Breast epithelium (tissue), 4 donors: ENCODE measurements at places on chromosomes 7 and 10. TPM values are rescaled to one million over a fixed set of nuclear protein-coding genes. Genes with fewer than 3 reads are reported as not detected.

HOXA3 gene
- 4.6 TPM for total RNA-seq

ZNF365 gene
- 0.16 TPM for total RNA-seq

CRYGN gene
- not detected for total RNA-seq

FOXP2 gene
- 21.3 TPM for total RNA-seq

HOXA10 gene
- total RNA-seq: 21.1 TPM

GLUD1 gene
- 174 TPM for total RNA-seq

DNA sequence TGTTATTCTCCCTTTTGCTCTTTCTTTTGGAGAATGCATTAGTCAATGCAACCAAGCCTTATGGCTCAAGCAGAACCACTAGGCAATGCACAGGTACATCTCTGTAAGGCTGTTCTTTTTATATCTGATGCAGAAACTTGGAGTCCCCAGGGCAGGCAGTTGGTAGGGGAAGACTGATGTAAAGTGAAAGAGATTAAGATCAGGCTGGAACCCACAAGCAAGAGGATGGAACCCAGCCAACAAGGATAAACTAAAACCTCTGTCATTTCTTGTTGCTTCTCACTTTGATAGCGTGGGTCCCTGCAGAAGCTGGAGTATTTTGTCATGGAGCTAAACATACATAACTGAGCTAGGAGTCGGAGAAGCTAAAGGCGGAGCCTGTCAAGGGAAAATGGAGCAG, 142.9 kb downstream of the GPAM start:
- no peak overlapping the region for H3K4me3 ChIP-seq
- no peak for DNase-seq
- H3K36me3 ChIP-seq: no peaks in the 10 kb centered on the region
- H3K27me3 ChIP-seq: no peaks in the 10 kb centered on the region
- H3K4me1 ChIP-seq: no peaks in the 10 kb centered on the region
- H3K27ac ChIP-seq: no peak overlapping the region

GRCh38 chr7:91137153-91137787, 127.0 kb upstream of the FZD1 start:
- DNase-seq: no peak
- no peaks in the 10 kb centered on the region for H3K27me3 ChIP-seq
- no peaks in the 10 kb centered on the region for H3K36me3 ChIP-seq
- no peaks in the 10 kb centered on the region for H3K4me1 ChIP-seq

- H3K4me3 ChIP-seq: no peak overlapping the region
- H3K27me3 ChIP-seq: no peaks in the 10 kb centered on the region
- H3K4me1 ChIP-seq: no peaks in the 10 kb centered on the region
- DNase-seq: no peak
- H3K27ac ChIP-seq: no peak overlapping the region
These were observed 85.8 kb downstream of the SNX13 start for GRCh38 chr7:17854261-17855047.

DNA sequence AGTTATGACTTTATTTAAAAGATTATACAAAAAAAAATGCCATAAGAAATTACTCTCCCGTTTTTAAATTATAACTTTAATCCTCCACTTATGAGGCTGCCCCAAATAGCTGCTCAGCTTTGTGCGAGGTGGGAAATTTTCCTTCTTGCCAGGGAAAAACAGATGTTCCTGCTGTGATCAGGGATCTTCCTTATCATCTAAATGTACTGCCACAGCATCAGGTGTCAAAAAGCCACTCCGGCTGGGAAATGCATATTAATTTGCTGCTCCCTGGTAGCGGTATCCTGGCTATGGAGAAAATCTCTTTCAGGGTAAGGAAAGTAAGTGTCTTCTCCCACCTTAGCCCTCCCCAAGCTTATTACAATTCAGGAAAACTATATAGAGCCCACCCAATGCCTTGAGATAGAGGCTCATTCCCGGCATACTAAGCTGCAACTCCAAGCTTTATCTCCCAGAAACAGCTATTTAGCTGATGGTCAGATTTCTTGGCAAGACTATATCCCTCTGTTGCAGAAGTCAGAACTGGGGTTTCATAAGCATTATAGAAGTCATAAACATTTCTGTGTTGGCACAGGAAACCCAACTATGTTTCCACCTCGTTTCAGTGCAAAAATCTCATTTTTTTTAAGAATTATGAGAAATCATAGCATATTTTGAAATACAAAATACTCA, 360.4 kb downstream of the PARD3 start:
- H3K27me3 ChIP-seq: no peaks in the 10 kb centered on the region
- H3K4me3 ChIP-seq: no peak overlapping the region
- no peaks in the 10 kb centered on the region for H3K36me3 ChIP-seq

GRCh38 chr7:91549878-91550277, 285.6 kb downstream of the FZD1 start:
- DNase-seq: no peak
- H3K4me1 ChIP-seq: no peaks in the 10 kb centered on the region
- H3K36me3 ChIP-seq: no peaks in the 10 kb centered on the region
- H3K27ac ChIP-seq: no peak overlapping the region
- H3K4me3 ChIP-seq: no peak overlapping the region
- H3K27me3 ChIP-seq: no peaks in the 10 kb centered on the region

GRCh38 chr7:105987046-105987445, 24.0 kb downstream of the CDHR3 start:
- no peaks in the 10 kb centered on the region for H3K36me3 ChIP-seq
- DNase-seq: no peak
- H3K4me1 ChIP-seq: no peaks in the 10 kb centered on the region
- H3K27me3 ChIP-seq: no peaks in the 10 kb centered on the region

DNA sequence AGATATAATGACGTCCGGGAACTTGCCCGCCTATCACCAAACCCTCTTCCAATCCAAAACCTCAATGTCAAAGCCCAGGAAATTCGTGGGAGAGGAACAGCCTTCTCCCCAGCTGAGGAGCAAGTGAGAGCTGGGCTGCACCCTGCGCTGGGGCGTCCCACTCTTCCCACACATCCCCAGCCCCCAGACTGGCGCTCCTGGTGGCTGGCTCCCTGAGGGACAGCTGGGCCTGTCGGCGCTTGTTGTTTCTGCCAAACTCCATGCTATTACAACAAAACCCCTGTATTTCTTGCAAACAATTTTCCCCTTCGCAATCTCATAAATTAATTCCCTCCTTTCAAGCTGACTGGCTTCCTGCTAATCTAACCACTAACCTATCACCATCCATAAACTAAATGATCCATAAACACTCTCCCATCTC, 53.0 kb downstream of the GRID1 start:
- no peaks in the 10 kb centered on the region for H3K4me1 ChIP-seq
- H3K4me3 ChIP-seq: no peak overlapping the region
- no peaks in the 10 kb centered on the region for H3K36me3 ChIP-seq

DNA sequence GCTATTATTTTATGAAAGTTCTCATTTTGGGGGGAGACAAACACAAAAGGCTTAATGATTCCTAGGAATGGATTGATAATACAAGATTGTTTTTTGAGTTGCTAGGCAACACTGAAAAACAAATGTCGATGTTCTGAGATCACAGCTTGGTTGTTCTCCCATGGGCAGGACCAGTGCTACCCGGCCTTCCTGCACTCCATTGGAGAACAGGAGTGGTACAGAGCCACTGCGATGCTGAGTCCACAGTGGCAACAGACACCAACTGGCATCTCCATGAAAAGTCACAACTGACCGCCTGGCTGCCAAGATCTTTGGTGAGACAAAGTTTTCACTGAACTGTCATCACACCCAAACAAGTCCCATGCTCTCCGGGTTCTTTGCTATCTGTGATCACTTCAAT, 68.9 kb upstream of the NMT2 start:
- no peaks in the 10 kb centered on the region for H3K4me1 ChIP-seq
- H3K27me3 ChIP-seq: no peaks in the 10 kb centered on the region
- H3K4me3 ChIP-seq: no peak overlapping the region
- DNase-seq: no peak
- no peaks in the 10 kb centered on the region for H3K36me3 ChIP-seq

GRCh38 chr7:155851892-155852291, 39.6 kb upstream of the SHH start:
- H3K4me3 ChIP-seq: no peak overlapping the region
- no peaks in the 10 kb centered on the region for H3K36me3 ChIP-seq
- no peak for DNase-seq
- H3K4me1 ChIP-seq: no peaks in the 10 kb centered on the region

GRCh38 chr7:129489491-129489890, 12.8 kb upstream of the SMKR1 start:
- no peaks in the 10 kb centered on the region for H3K36me3 ChIP-seq
- no peak overlapping the region for H3K27ac ChIP-seq
- DNase-seq: no peak
- no peaks in the 10 kb centered on the region for H3K4me1 ChIP-seq

- peak overlapping the region; percentile 66 for H3K4me3 ChIP-seq
- no peaks in the 10 kb centered on the region for H3K27me3 ChIP-seq
- H3K36me3 ChIP-seq: no peaks in the 10 kb centered on the region
- no peaks in the 10 kb centered on the region for H3K4me1 ChIP-seq
- peak overlapping the region; percentile 80 for H3K27ac ChIP-seq
- DNase-seq: no peak
These were observed 4.6 kb upstream of the SMARCD3 start for GRCh38 chr7:151252961-151253711.

DNA sequence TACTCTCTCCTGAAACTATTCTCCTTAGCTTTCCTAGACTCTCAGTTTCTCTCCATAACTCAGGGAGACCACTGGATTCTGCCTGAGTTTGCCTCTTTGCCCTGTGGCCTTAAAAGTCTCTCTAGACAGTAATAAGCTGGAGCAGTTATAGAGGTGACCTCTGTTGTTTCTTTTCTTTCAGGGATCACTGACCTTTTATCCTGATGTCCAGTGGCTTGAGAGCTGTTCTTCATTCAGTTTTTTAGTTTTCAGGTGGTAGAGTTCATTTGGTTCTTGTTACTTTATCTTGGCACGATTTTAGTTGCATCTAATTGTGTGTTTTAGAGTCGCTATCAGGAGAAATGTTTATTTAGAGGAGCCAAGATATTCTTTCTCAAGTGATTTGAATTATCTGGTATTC, 37.7 kb downstream of the TAX1BP1 start:
- H3K27ac ChIP-seq: no peak overlapping the region
- no peaks in the 10 kb centered on the region for H3K27me3 ChIP-seq
- no peaks in the 10 kb centered on the region for H3K36me3 ChIP-seq
- H3K4me3 ChIP-seq: no peak overlapping the region
- no peaks in the 10 kb centered on the region for H3K4me1 ChIP-seq

DNA sequence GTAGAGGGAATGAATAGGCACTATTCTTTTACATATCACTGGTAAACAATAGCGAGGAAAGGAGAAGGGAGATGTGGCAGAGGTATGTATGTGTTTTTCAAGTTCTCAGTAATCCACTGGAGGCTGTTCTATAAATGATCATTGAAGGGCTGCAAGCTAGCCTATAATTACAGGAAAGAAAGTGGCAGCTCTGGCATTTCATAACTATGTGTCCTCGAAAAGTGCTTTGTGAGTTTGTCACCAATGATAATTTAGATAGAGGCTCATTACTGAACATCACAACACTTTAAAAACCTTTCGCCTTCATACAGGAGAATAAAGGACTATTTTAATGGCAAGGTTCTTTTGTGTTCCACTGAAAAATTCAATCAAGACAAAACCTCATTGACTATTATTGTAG, 235.1 kb downstream of the FOXP2 start:
- no peaks in the 10 kb centered on the region for H3K36me3 ChIP-seq
- no peaks in the 10 kb centered on the region for H3K4me1 ChIP-seq
- H3K27me3 ChIP-seq: no peaks in the 10 kb centered on the region
- no peak overlapping the region for H3K4me3 ChIP-seq
- H3K27ac ChIP-seq: no peak overlapping the region

- H3K27me3 ChIP-seq: no peaks in the 10 kb centered on the region
- H3K36me3 ChIP-seq: no peaks in the 10 kb centered on the region
- no peak overlapping the region for H3K27ac ChIP-seq
- no peaks in the 10 kb centered on the region for H3K4me1 ChIP-seq
- no peak overlapping the region for H3K4me3 ChIP-seq
These were observed 69.2 kb upstream of the PALS2 start for GRCh38 chr7:24504040-24504439.

DNA sequence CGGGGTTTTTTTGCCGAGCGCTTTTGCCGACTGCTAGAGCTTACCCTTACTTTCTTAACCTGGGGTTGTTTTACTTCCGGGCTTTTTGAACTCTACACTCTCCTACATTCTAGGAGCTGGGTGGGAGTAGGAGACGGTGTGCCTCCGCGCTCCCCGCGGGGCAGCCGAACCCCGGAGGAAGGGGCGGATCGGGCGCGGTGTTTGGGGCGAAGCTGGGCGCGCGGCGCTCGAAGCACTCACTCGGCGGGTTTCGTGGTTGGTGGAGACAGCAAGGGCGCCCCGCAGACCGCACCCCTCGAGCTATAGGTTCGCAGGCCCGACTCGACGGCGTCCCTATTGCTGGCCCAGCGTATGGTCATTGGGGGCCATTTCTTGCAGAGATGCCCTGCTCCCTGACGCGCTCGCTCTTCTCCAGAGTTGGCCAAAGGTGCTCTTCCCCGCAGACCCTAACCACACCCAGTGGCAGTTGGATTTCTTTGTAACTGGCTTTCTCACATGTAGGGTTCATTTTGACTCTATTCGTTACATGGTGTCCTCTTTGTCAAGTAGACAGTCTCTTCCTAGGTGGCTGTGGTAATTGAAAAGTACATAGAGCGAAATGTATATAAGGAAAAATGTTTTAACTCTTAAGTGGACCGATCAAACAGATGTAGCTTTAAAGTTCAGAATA, 364 bp downstream of the ZNF518A start:
- H3K27me3 ChIP-seq: no peaks in the 10 kb centered on the region
- peaks cover 8% of the 10 kb centered on the region for H3K4me1 ChIP-seq
- DNase-seq: peak; percentile 53
- H3K4me3 ChIP-seq: peak overlapping the region; percentile 85
- H3K27ac ChIP-seq: peak overlapping the region; percentile 98

GRCh38 chr7:135197343-135197742, 14.0 kb downstream of the WDR91 start:
- H3K36me3 ChIP-seq: no peaks in the 10 kb centered on the region
- no peak for DNase-seq
- H3K4me3 ChIP-seq: no peak overlapping the region
- H3K27ac ChIP-seq: no peak overlapping the region
- H3K4me1 ChIP-seq: no peaks in the 10 kb centered on the region
- no peaks in the 10 kb centered on the region for H3K27me3 ChIP-seq

DNA sequence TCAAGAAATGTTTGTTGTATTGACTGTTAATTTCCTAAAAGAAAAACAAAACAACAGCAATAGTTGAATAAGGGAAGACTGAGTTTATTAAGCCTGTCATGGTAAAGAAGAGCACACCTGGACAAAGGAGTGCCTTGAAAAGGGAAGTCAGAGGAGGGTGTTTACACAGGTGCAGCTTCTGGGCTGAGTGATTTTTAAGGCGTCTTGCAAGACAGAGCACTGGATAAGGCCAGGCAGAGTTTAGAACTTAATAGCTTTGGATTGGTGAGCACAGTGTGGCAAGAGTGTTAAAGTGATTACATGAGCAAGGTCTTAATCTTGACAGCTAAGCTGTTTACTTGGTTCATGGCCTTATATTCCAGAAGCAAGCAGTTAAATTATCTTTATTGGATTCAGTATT, 423.2 kb downstream of the CNTNAP2 start:
- H3K27me3 ChIP-seq: no peaks in the 10 kb centered on the region
- DNase-seq: no peak
- no peaks in the 10 kb centered on the region for H3K4me1 ChIP-seq
- H3K27ac ChIP-seq: no peak overlapping the region
